ENCODE measurements at places on chromosomes 13 and 19.

GRCh38 chr13:20291675-20292074, 59.6 kb upstream of the GJB6 start:
- DNase-seq = no peak

DNA sequence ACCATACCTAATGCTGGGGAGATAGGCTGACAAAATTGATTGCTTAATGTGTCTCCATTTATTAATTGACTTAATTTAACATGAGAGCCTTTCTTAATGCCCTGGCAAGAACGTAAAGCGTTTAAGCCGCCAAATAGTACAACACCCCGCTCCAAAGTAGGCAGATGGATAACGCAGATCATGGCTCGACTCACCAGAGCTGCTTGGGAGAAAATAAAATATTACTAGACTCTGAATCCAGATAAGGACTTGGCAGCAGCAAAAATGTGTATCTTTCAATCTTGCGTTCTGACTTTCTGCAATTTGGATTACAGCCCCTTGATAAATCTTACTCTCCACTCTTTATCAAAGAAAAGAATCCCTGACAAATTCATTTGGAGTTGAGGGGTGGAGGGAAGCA, 403 bp upstream of the SIAH3 start:
- no peak for DNase-seq

DNA sequence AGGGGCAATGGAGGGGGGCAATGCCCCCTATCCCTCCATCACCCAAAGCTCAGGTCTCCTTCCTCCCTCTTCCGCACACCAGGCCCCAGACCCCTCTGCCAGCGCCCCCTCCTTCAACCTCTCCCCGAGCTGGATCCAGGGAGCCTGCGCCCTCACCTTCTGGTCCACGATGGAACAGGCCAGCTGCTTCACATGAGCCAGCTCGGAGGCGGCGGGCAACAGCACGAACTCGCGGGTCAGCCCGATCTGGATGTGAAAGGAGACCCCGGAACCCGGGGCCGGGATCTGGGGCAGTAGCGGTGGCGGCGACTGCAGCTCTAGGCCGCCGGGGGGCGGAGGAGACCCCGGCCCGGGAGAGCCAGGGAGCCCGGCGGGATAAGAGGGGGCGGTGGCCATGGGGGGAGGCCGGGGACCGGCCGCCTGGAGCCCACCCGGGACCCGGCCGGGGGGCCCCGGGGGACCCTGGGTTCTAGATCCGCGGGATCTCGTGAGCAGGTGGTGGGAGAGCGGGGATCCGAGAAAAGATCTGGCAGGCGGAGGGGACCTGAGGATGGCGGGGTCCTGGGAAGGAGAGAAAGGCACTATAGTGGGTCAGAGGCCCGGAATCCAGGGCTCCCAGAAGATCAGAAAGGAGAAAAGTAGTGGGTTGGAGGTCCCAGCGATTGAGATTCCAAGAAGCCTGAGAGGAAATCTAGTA, 791 bp downstream of the PRKD2 start:
- no peak for DNase-seq

- DNase-seq = no peak
Observed at GRCh38 chr19:18320865-18321733, 1.8 kb downstream of the LSM4 start.

DNA sequence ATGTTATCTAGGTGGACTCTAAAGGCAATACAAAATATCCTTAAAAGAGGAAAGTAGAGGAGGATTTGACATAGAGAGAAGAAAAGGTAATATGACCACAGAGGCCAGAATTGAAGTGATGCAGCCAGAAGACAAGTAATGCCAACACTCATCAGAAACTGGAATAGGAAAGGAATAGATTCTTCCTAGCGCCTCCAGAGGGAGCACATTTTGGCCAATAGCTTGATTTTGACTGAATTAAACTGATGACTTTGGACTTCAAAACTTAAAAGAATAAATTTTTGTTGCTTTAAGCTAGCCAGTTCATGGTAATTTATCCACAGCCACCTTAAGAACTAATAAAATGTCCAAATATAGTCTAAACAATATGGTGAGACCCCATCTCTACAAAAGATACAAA, 1921.9 kb downstream of the OLFM4 start:
- no peak for DNase-seq

DNA sequence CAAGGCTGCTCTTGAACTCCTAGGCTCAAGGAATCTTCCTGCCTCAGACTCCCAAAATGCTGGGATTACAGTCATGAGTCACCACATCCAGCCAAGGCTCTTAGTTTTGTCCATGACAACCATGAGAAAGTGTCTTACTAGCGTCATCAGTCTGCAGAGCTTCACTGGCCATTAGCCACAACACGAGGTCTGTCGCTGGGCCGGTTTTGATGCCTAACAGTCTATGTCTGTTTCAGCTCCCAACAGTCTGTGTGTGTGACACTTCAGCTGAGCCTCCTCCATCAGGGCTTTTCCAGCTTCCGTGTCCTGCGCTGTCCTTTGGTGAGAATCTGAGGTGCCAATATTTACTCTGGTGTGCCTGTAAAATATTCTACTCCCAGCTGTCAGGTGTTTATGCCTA, 47.6 kb downstream of the CEP89 start:
- DNase-seq = no peak

DNA sequence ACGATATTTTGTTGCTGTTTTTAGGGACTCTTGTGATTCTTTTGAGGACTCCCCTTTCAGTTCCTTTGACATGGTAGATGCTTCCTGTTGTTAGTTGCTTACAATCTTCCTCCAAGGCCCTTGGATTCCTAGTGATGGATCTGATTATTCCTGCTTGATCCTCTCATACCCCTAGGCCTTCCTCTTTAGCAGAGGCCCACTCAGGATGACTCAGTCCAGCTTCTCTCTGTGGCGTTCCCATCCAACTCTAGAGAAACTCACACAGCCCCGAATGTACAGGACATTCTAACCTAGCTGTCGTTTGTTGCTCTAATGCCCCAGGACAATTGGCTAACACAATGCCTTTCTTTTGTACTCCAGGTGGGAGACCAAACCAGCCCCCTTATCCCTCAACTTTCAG, 191.4 kb downstream of the POSTN start:
- DNase-seq = no peak

DNA sequence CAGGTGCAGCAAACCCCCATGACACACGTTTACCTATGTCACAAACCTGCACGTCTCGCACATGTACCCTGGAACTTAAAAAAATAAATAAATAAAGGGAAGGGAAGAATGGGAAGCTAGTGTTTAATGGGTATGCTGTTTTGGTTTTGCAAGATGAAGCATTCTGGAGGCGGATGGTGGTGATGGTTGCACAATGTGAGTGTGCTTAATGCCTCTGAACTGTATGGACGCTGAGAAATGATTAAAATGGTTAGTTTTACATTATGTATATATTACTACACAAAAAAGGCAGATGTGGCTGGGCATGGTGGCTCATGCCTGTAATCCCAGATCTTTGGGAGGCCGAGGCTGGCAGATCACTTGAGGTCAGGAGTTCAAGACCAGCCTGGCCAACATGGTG, 17.8 kb downstream of the NFILZ start:
- no peak for DNase-seq

DNA sequence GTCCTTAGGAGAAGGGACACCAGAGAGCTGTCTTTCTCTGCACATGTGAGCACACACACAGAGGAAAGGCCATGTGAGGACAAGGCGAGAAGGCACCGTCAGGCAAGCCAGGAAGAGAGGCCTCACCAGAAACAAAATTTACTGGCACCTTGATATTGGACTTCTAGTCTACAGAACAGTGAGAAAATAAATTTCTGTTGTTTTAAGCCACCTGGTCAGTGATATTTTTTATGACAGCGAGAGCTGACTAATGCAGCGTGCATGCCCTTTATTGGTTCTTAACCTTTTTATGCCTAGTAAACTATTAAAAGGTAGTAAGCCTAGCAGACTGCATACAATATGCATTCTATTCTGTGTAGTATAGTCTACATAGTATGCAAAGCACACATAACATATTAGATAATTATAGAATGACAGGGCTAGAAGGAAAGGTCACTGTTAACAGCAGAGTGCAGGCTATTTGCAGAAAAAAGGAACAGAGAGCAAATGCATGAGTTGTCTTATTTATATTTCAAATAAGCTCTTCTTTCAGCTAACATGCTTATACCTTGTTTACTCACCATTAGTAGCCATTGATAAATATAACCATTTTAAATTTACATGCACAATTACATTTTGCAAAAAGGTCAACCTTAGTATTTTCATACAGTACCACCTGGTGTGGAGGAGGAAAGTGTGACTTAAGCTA, 25.2 kb upstream of the KATNAL1 start:
- DNase-seq = no peak

DNA sequence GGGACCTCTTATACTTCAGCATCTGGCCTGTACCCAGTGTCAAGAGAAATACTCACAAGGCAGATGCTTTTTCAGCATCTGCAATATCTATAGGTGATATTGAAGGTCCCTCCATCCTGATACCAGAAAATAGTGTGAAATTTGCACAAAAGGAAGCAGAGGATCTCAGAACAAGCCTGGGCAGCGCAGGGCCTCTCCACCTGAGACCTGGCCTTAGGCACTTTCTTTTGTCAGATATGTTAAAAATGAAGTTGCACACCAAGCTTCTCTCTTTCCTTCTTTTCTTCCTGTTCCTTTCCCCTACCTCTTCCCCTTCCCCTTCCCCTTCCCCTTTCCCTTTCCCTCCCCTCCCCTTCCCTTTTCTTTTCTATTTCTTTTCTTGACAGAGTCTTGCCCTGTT, 62.2 kb downstream of the ARHGEF18 start:
- DNase-seq = no peak

DNA sequence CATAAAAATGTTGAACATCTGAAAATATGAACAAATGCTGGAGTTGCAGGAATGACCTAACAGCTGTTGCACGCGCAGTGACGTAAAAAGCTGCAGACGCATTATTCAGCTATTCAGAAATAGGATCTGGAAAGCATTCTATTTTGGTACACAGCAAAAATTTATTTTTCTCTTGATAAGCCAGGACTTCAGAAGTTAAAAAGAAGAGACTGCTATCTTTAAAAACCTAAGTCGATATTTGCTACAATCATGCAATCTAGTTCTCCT, 36.9 kb upstream of the STARD13 start:
- no peak for DNase-seq

GRCh38 chr13:45179428-45179827, 21.4 kb downstream of the KCTD4 start:
- DNase-seq = no peak

- DNase-seq = no peak
Observed at GRCh38 chr13:100610391-100611347, 22.1 kb upstream of the GGACT start.

GRCh38 chr19:3161453-3161852, 17.1 kb upstream of the S1PR4 start:
- no peak for DNase-seq

GRCh38 chr13:109545931-109546330, 240.5 kb downstream of the IRS2 start:
- DNase-seq = no peak

DNA sequence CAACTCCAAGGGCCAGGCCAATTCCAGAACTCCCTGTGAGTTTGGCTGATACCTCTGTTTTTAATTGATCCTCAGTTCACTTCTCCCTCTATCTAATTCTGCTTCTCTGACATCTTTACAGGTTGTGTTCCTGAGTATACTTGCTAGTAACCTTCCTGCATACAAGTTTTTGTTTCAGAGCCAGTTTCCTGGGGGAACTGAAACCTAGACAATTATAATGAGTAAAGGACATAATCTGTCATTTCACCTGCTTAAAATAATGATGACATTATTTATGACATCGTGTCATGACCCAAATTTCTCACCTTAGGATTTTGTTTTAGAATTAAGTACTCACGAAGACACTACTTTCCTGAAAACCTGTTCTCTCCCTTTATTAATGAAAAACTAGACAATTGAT, 12.5 kb upstream of the MYCBP2 start:
- DNase-seq = no peak

DNA sequence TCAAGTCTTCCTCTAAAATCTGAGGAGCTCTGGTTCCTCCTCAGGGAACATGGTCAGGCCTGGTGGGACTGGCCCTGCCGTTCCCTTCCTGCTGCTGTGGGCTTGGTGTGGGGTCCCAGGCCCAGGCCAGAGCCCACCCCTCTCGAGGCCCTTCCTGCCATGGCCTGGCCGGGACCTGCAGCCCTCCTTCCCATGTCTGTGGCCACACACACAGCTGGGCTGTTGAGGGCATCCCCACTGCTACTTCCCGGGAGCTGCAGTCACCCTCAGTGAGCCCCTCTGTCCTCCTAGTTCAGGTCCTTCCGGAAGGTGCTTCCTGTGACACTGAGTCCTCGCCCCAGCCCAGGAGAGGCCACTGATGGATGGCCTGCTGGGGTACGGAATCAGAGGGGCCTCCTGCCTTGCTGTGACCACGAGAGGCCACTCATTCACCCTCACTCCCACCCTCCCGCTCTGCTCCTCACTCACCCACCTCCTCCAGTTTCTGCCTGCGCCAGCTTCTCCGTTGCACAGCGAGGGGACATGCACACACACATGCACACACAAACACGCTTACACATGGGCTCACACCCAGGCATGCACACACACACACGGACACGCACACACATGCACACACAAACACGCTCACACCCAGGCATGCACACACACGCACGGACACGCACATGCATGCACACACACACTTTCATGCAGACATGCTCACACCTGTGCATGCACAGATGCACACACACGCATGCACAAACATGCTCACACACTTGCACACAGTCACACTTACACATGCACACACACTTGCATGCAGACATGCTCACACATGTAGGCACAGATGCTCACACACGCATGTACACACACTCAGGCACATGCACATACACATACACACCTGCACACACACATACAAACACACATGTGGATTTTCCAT, 7.3 kb upstream of the MCF2L start:
- no peak for DNase-seq

DNA sequence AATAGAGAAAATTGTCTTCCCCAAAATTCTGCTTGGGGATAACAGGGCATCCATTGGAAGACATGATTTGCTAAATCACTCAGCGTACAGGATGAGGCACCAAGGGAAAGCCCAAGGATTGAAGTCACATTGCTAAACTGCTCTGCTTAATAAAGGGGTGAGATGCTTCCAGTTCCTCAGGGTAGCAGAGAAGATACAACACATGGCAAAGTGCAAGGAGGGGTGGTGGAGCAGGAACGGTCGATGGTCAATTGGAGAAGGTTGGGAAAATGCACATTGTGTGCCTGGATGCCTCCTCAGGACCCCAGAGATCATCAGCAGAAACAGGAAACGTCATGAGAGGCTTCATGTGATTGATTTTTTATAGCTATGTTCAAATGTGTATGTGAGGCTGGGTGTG, 116.3 kb upstream of the SOX1 start:
- DNase-seq = no peak

DNA sequence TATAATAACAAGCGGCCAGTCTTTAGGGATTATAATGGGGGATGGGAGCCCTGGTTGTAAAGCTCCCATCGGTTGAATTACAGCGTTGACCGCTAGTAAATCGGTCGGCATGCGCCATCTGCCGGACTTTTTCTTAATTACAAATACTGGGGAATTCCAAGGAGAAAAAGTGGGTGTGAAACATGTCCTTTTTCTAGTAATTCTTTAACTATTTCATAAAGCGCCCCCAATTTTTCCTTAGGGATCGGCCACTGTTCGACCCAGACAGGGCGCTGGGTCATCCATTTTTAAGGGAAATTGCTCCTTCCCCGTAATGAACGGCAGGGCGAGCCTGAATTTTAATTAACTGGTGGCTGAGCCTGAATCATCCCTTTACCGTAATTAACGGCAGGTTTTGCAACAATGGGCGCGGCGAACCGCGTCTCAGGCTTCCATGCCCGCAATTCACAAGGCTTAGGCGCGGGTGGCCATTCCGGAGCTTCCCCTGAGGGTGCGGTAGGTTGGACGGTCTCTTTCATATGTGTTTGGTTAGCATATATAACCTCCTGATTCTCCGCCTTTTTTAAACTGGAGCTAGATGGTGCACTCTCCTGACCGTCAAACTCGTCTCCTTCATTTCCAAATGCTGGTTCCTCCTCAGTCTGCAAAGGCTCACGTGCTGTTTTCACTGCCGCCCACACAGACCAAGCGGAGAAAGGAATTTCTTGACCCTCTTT, 30.2 kb upstream of the EVI5L start:
- peak; percentile 35 for DNase-seq
